ENCODE measurements at places on chromosomes 6 and 20.

- no peak for DNase-seq
Observed at GRCh38 chr6:87667032-87667431, 35.0 kb downstream of the AKIRIN2 start.

DNA sequence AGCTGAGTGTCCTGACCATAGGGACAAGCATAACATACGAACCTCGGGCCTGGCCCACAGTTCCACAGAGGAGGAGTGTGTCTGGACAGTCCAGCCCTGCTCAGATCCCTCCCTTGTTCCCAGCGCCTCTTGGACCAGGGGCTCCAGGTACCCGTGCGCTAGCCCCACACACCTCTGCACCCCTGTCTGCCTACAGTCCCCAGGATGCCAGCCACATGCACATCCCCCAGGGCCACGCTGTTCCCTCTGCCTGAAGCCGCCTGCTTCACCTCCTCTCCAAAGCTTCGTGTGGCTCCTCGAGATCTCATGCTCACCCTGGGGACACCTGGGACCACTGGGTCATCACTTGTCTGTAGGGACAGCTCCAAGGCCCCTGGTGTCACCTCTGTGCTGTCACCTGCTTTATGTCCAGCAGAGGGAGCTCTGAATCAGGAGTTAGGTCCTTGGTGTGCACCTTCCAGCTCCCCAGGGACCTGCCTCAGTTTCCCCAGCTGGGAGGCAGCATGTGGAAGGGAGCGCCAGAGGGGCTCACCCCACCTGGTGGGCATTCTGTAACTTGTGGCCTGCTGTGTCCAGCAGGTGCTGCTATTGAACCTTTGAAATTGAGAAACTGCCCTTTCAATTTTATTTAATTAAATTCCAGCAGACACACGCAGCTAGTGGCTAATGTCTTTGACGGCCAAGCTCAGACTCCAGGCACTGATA is 7.3 kb upstream of the YTHDF1 start:
- peak; percentile 45 for DNase-seq

DNA sequence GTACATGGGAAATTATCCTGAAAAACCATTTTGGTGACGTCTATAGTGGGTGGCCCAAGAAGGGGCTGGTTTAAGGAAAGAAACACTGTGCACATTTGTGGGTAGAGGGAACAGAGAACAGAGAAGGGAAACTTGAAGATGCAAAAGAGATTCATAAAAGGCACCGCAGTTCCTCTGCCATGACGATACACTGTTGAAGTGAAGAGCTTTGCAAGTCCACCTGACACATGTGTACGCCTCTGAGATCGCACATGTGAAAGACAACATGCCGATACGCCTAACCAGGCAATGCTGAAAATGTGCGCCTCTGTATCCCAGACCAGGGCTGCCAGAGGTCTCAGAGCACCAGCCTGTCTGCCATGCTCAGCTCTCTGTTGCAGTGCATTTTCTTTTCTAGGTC is 180.9 kb downstream of the KIF16B start:
- DNase-seq, result no peak

- DNase-seq, result no peak
Observed at GRCh38 chr20:60806354-60806753, 445.7 kb upstream of the CDH4 start.

GRCh38 chr6:63347599-63347998 is 27.8 kb upstream of the LGSN start:
- peak; percentile 59 for DNase-seq

DNA sequence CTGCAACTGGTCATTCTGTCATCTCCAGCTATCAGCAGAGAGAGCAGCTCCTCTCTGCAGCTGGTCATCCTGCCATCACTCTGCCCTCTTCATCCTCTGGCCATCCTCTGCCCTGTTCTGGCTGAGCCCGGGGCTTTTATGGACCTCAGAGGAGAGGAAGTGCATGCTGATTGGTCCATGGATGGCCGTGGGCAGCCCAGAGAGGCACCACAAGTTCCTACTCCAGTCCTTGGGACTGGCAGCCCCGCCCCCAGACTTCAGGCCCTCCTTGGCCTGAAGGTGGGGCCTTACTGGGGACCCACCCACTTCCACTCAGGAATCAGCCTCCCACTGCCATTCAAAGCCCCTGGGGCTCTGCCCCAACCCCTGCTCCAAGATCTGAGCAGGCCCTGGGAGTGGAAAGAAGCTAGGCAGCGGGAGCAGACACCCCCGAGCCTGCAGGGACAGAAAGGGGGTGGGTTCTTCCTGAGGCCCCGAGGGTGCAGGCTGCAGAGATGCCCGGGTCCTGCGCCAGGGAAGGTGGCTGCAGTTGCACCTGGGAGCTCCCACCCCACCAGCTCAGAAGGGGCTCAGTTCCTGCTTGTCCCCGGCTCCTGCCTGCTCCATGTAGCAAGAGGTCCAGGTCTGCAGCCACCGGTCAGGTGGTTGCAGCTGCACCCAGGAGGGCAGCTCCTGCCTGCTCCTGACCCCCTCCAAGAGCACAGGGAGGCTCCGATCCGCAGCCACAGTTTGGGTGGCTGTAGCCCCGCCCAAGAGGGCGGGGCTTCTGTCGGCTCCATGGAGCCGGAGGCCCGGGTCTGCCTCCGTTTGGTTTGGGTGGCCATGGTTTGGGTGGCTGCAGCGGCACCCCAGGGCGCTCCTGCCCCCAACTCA is 34.1 kb upstream of the HMGA1 start:
- DNase-seq, result no peak

- peak; percentile 16 for DNase-seq
Observed at GRCh38 chr6:121856296-121856695, 420.9 kb downstream of the GJA1 start.

DNA sequence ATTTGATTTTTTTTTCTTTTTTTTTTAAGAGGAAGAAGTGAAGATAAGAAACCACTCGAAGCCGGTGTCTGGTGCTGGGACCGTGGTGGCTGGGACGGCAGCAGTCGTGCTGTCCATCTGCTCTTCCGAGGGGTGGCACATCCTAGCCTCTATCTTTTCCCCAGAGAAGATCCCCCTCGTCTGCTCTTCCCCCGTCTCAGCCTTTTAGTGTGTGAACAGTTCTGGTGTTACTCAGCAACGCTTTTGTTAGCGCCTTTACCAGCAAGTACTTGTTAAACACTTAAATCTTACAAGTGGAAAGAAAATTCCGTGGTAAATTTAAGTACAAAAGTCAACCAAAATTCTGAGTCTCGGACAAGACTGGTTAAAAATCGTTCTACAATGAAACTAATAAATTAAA is 90.1 kb downstream of the RSPH3 start:
- DNase-seq, result no peak

- DNase-seq, result no peak
Observed at GRCh38 chr6:161727083-161727833, 453.4 kb upstream of the AGPAT4 start.

Measured in AG08395 (cell line).